ENCODE measurements at places on chromosomes 1 and 21.

GRCh38 chr1:212037900-212038299, 2.4 kb downstream of the DTL start:
- no peak for DNase-seq

GRCh38 chr1:36743286-36744005, 260.7 kb upstream of the CSF3R start:
- no peak for DNase-seq

DNA sequence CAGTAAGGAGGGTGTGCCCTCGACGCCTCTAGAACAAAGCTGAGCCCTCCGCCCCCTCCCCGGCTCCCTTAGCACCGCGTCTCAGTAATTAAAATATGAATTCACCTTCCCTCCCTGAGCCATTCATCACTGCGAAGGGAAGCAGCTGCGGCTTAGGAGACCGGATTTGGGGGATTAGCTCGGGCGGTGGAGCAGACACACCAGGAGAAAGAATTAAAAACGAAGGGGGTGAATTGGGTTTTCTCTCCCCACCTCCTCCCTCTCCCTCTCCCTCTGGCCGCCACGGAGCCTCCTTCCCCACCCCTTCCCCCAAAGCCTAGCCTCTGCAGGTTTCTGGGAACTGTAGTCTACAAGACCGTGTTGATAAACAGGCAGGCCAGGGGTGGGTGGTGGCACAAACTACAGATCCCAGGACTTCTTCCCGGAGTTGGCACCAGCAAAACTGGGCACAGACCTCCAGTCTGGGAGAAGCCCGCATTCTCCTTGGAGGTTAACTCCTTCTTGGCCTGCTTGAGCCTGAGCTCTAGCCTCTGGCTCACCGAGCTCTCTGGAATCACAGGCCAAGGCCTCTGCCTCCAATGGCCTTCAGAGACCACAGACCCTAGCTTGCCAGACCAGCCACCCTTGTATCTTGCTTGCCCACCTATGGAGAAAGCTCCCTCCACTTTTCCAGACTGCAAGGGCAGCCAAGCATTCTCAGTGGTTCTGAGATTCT, 10.8 kb downstream of the BLACAT1 start:
- DNase-seq, result no peak

- no peak for DNase-seq
Measured at GRCh38 chr1:206890125-206891060, 6.8 kb upstream of the IL24 start.

- DNase-seq, result no peak
Measured at GRCh38 chr1:89277725-89278124, 5.1 kb upstream of the GBP5 start.

DNA sequence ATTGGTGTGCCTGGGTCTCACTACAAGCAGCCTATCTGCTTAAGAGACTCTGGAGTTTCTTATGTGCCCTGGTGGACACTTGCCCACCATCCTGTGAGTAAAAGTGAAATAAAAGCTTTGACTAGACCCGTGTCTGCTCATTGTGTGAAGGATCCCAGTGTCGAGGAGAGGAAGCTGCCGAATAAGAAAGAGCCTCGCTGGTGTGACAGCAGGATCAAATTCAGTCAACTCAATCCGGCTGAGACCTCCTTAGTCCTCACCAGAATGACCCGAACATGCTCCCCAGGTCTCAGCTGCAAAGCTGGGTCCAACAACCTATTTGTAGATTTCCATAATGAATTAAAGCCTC, 14.8 kb downstream of the CD2 start:
- no peak for DNase-seq
